ENCODE measurements at places on chromosomes 6 and 20.
A peak's percentile ranks its signal among the peaks of the same experiment; 100 is the strongest.

DNA sequence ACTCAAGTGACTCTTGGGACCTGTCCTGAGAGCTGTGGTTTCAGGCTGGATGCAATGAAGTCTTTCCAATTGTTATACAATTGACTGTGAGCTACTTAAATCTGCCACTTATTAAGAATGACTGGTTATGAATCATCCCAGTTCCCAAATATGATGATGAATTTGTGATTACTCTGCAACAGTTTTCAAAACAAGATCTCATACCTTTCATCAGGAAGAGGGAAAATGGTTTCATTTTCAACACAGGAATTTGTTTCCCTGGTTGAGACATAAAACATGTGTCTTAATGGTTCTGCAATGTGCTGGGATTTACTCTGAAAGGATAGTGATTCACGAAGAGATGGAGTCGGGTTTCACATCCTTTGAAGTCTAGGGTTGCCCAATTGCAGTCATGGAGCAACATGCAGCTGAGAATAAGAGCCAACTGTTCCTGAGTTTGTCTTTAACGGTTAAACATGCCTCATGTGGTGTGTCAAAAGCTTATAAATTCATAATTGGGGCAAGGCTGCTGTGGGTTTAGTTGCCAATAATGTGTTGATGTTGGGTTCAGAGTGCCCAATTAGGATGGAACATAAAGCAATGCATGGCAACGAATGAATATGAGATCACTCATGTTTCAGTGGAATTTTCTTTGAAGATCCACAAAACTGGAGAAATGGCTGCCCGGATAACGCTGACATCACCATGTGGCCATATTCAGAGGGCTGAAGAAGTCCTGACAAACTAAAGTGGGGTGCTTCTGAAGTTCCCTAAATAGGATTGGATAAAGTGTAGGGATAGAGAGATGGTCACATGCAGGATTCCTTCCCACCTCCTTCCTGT, 41.0 kb downstream of the CYP24A1 start:
- DNase-seq, result no peak

DNA sequence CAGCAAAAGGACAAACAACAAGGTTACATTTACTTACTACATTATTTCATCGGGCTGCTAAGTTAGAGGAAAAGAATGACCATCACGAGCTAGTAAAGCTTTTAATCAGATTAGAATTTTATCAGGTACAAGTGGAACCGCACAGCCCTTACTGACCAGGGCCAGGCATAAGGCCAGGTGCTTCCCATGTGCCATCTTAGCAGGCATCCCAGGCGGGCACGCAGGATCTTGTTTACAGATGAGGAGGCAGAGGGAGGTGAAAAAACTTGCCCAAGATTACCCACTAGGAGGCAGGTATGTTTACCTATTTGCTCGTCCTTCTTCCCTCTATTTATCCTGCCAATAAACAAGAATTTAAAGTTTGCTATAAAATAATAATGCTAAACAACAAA, 10.7 kb downstream of the EZR start:
- no peak for DNase-seq

DNA sequence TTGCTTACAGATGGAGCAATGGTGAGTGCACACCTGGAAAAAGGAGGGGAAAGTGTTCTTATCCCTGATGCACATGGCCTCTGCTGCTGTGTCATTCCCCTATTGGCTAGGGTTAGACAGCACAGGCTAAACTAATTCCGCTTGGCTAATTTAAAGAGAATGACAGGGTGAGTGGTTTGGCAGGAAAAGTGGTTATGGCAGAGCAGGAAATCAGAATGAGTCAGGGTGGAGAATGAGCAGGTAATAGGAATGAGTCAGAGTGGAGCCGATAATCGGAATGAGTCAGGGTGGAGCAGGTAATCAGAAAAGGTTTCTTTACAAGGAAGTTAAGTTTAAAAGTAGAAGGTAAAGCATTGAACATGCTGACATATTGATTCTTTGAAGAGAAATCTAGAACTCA, 355.5 kb upstream of the HTR1E start:
- no peak for DNase-seq

DNA sequence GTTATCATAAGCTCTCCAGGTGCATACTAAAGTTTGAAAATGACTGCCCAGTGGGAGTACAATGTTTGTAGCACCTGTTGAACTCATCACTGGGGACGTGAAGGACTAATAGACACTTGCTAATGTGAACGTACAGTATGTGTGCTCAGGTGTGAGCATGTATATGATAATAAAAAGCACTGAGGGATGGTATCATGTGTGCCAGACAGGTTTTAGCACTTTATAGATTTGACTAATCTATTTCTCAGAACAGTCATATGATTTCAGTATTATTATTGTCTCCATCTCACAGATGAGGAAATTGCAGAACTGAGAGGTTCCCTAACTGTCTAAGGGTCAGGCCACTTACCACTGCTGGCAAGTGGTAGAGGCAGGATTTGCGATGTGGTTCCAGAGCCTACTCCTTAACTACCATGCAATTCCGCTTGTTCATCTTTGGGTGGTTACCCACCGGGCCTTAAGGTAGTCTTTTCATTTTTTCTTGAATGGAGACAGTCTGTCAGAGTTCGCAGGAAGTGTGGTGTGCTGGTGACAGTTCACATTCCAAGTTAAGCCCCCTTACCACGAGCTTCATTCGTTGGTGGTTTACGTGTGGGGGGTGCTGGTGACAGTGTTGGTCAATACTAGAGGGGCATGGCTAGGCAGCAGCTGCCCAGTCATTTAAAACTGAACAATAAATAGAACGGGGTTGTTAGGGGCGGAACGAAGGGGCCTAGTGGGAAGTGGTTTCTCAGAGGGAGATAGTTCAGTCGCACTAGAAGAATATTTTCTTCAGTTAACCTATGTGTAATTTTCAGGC, 46.8 kb downstream of the RREB1 start:
- DNase-seq, result no peak

DNA sequence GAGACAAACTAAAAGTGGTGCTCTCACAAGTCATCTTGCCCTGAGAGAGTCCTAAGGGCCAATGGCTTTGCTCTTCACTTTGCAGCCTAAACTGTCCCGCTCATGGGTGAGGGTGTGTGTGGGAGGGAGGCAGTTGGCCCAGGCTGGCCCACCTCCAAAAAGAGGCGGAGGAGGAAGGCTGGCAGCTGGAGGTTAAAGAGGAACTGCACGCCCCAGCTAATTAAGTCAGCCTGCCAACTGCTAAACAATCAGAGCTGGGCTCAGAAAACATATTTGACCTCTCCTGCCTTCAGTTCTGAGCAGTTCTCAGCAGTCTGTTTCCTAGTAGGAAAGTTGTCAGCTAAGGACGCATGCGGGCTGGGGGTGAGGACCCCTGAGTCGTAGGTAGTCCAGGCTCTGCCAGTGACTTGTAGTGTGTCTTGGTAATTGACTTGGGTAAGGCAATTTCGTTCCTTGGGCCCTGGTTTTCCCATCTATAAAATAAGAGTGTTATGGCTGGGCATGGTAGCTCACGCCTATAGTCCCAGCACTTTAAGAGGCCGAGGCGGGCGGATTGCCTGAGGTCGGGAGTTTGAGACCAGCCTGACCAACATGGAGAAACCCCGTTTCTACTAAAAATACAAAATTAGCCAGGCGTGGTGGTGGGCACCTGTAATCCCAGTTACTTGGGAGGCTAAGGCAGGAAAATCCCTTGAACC, 17.0 kb downstream of the GSS start:
- no peak for DNase-seq

DNA sequence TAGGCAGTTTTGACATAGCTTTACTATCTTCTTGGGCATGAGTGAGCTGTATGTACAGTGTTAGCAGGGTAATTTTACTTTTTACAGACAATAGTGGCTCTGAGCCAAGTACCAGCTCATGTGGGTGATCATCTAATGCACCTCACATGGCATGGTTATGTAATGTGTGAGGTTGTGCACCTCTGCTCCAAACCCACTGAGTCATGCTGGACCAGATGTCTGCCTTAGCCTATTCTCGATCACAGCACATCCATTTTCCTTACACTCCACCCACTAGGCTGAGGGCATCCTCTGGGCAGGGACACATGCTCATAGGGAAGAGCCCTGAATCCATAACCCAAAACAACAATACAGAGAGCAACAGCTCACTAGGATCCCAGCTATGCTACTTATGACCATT, 71.6 kb upstream of the FBXL4 start:
- no peak for DNase-seq

- DNase-seq, result peak; percentile 38
Observed at GRCh38 chr20:63056236-63057170, 49.7 kb upstream of the BHLHE23 start.

DNA sequence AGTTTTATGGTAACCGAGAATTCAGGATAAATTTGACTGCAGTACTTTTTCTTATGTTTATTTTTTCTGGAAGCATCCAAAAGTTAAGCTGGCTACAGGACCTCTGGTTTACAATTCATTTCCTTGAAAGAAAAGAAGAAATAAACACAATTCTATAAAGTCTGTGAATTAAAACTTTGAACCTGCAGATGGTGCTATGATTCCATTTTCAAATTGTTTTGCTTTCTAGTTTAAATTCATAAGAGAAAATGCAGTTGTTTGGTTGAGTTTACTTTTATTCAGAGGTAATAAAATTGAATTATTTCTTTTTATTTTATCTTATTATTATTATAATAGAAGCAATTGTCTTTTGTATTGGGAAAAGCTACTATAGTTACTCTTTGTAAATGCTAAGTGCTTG, 1.8 kb upstream of the VIP start:
- no peak for DNase-seq

DNA sequence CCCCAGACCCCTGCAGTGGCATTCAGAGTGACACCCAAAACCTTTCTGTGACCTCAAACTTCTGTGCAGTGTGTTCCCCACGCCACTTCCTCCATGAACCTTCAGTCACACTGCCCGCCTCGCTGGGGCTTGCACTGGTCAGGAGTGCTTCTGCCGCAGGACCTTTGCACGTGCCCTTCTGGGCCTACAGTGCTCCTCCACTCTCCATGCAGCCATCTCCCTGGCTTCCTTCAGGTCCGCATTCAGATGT, 27.1 kb downstream of the SYNJ2 start:
- DNase-seq, result no peak

DNA sequence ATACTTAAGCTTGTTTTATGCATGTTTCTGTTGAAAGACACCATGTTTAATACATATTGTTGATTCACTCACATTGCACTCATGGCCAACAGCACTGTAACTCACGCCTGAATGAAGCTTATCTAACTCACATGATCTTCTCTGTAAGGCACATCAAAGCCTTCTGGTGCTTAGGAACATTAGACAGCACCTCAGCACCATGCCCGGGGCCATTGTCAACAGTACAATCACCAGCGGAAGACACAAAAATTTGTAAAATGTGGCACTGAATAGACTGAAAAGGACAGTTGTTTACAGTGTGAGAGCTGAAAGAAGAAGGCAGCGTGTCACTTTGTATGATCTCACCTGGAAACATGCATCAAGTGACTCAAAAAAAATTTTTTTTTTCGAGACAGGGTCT, 8.9 kb upstream of the TCF15 start:
- no peak for DNase-seq

DNA sequence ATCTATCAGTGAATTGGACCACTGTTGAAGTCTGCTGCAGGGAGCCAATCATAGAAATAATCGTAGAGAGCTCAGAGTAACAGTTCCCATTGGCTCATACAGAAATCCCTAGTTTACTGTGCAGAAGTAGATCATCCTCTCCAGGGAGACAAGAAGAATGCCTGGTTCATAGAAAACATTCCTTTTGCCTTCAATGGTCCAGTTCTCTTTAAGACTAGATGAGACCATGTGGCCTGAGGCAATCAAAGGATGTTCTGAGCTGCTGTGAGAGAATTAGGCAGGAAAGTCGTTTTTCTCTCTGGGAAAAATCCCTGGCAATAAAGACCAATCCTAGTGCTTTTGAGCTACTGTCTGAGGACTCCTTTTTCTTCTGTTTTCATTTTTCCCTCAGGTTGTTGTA, 208.4 kb downstream of the CENPW start:
- no peak for DNase-seq
